ENCODE measurements at places on chromosomes 2 and 18. TPM values are rescaled to one million over a fixed set of nuclear protein-coding genes. Genes with fewer than 3 reads are reported as not detected.

PLCD4 gene
- 27.7 TPM for total RNA-seq

ZEB2 gene
- total RNA-seq = 108 TPM

CXCR1 gene
- 0.52 TPM for total RNA-seq

CHRND gene
- total RNA-seq = 32.9 TPM

KCNG2 gene
- 0.52 TPM for total RNA-seq

NTSR2 gene
- not detected for total RNA-seq

FN1 gene
- 301 TPM for total RNA-seq

ZC3H6 gene
- total RNA-seq = 4.7 TPM

ASTL gene
- total RNA-seq = not detected

NMUR1 gene
- 0.52 TPM for total RNA-seq

All from skeletal muscle tissue (tissue), 5 donors.